ENCODE measurements at places on chromosomes 4 and X.

GRCh38 chr4:77248805-77249204 is 91.8 kb downstream of the CCNG2 start:
- no peak for DNase-seq

DNA sequence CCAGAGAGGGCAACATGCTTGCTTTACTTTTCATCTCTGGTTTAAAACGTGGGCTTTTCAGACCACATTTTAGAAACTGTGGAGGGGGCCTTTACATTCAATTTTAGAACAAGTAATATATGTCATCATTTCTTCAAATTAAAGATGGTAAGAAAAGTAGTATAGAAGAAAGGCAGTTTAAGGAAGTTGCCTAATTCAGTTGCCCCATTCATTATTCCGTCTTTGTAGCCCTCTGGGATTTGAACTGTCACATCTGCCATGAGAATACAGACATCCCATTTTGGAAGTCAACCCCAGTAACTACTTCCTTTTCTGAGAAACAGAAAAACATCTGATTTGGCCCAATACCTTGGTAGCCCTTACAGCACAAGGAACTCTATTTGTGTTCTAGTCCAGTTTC is 61.2 kb downstream of the PASD1 start:
- no peak for DNase-seq

GRCh38 chrX:78957768-78958130 is 12.6 kb downstream of the P2RY10 start:
- DNase-seq = no peak

DNA sequence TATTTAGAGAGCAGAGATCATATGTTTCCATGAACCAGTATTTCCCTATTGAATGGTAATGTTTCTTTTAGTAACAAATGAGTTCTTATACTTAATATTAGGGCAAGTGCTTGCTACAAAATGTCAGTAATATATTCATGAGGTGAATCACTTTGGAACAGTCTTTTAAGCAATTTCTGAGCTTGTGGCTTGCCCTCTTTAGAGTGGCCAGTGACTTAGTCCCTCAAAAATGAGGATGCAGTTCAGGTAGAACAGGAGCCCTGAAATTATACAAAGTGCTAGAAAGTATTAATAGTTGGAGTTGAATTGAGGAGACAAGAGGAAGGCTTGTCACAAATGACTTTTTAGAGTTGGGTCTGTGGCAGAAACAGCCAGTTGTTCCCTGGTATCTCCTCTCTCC is 53.4 kb upstream of the PITX2 start:
- DNase-seq = no peak

DNA sequence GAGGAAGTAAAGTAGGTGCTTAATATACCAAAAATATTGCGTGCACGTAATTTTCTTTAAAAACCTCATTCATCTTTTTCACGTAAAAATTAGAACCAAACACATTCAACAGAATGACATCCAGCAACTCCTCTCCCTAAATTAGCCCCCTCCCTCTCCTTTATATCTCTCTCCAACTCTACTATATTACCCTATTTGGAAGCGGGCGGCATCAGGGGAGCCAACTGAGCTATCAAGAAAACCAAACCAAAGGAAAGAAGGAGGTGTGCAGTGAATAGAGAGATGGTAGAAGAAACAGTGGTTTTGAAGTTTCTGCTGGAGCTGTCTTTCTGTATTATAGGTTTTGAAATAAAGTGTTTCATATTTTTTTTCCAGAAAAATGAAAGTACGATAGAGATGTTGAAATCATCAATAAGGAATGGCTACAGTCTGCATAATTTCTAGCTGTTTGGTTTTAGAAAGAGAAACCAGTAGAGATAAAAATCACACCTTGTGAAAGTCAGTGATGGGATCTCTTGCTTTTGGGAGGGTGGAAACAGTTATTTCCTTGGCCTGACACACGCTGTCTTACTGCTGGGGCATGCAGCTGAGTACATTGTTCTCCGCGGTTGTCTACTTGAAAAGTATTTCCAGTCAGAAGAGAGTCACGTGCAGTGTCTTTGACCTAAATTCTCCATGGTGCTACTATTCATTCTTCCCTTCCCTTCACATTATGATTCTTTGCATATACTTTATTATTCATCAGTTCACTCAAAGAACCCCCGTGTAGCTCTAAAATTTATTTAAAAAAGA is 94.1 kb upstream of the WDR17 start:
- no peak for DNase-seq
